CD4-positive, alpha-beta T cell treated with Interferon alpha-2 for 1 hour (primary cell): ENCODE measurements at places on chromosomes 1 and 21.
A peak's percentile ranks its signal among the peaks of the same experiment; 100 is the strongest.

GRCh38 chr1:64280001-64280400 lies 76.6 kb downstream of the UBE2U start:
- no peak for DNase-seq

- no peak for DNase-seq
Observed at GRCh38 chr21:45622416-45623097, 21.0 kb upstream of the PCBP3 start.

DNA sequence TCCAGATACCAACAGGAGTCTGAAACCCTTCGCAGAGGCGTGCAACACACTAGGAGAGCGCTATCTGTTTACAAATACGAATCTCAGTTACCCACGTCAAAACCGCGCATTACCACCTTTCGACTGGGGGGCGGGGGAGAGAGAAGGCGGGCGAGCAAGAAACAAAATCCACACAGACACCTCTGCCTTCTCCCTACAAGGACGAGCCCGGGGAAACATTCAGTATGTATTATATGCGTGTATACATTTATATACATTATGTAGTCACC lies 722 bp downstream of the TUT4 start:
- peak; percentile 75 for DNase-seq

DNA sequence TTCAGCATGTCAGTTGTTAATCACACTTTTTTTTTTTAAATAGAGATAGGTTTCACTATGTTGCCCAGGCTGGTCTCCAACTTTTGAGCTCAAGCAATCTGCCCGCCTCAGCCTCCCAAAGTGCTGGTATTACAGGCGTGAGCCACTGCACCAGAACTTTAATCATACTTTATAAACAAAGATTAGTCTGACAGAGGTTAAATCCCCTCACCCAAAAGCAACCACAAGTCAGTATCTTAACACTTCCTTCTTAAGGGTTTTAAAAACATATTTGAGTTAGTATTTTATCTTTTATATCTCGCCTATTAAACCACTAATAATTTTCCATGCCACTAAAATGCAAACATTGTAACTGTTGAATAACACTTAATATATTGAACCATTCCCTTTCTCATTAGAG lies 70.2 kb downstream of the COP1 start:
- no peak for DNase-seq

DNA sequence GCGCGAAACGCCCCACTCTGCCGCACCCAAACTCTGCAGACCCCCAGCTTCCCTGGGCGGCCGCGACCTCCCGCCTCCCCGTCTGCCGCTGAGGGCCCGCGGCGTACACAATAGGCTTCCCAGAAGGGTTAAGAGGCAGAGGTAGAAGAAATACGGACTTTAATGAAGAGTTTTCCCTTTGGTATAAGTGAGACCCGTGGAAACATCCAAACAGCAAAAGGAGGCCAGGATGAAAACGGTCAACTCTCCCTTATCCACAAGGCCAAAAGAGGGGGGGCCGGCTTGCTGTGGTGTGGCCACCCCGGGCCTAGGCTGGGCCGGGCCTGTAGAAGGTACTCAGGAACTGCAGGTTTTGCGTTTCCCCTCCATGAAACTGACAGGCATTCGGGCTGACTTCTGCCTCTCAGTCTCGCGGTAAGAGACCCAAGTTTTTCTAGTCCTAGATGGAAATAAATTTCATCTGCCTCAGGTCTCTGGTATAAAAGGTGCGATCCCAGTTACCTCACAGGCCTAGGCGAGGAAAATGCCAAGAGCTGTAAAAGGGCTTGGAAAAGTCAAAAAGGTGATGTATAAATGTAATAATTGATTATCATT lies 671 bp upstream of the PYGO2 start:
- DNase-seq = no peak

GRCh38 chr21:35873441-35873840 lies 186.9 kb downstream of the SETD4 start:
- no peak for DNase-seq

GRCh38 chr1:229879746-229880145 lies 187.3 kb upstream of the GALNT2 start:
- no peak for DNase-seq

DNA sequence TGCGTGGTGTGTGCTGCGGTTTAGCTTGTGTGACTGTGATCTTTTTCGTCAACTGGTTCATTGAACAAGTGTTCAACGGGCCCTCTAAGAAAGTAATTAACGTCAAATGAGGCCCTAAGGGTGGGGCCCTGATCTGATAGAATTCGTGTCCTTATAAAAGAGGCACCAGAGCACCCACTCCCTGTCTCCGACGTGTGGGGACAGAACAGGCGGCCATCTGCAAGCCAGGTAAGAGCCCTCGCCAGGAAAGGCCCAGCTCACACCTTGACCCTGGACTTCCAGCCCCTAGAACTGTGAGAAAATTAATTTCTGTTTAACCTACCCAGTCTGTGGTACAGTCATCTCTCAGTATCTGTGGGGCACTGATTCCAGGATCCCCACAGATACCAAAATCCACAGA lies 20.4 kb upstream of the SAMD11 start:
- no peak for DNase-seq

- DNase-seq = no peak
Observed at GRCh38 chr1:919271-919872, 4.4 kb upstream of the SAMD11 start.

DNA sequence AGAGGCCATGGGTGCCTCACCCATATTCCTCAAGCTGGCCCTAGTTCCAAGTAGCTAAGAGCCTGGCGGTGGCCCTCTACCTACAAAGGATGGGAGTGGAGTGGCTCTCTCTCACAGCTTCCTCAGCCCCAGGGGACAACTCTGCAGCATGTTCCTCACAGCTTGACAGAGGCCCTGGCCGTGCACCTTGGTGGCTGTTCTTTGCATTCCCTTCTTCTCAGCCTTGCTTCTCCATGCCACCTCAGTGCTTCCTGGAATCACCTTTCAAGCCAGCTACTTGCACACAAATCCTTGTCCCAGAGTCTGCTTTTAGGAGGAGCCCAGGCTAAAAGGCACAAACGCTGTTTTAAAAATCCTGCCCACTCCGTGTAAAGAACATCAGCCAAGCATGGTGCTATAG lies 69.0 kb upstream of the DIRAS3 start:
- DNase-seq = no peak

- no peak for DNase-seq
Observed at GRCh38 chr21:39612233-39613040, at the start of gene B3GALT5. TSS of gene B3GALT5 (plus strand) at chr21:39612940. CDS start at chr21:39660560, 47,620 bp downstream.

- no peak for DNase-seq
Observed at GRCh38 chr1:159895286-159895685, 4.7 kb downstream of the CFAP45 start.

GRCh38 chr1:93591676-93592550 lies 89.7 kb downstream of the BCAR3 start:
- peak; percentile 14 for DNase-seq

- no peak for DNase-seq
Observed at GRCh38 chr21:45571641-45572040, 29.4 kb upstream of the SLC19A1 start.

DNA sequence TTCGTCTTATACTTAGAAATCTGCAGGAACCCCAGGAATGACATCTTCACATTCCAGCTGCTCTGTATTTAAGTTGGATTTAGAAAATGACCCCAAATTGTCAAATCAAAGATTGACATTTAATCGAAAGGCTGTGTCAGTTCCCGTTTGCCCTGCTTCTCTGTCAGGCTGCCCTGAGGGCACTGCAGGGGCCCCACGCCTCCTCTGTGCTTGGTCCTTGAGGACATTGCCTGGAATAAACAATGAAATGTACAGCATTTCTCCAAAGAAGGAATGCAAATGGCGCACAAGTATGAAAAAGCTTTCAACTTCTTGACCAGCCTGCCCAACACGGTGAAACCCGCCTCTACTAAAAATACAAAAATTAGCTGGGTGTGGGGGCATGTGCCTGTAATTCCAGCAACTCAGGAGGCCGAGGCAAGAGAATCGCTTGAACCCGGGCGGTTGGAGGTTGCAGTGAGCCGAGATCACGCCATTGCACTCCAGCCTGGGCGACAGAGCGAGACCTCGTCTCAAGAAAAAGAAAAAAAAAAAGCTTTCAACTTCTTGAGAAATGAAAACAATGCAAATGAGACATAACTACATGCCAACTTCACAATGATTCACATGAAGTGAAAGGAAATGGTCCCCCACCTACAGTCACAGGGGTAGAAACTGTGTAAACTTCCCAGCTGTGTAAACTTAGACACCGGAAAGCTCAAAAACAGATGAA lies 3.0 kb downstream of the TMPRSS3 start:
- peak; percentile 46 for DNase-seq

- no peak for DNase-seq
Observed at GRCh38 chr1:241749041-241749944, 97.2 kb downstream of the WDR64 start.

GRCh38 chr1:21341022-21341421 lies 50.8 kb upstream of the ECE1 start:
- DNase-seq = no peak

- DNase-seq = no peak
Observed at GRCh38 chr1:168230709-168231108, 4.9 kb downstream of the SFT2D2 start.

DNA sequence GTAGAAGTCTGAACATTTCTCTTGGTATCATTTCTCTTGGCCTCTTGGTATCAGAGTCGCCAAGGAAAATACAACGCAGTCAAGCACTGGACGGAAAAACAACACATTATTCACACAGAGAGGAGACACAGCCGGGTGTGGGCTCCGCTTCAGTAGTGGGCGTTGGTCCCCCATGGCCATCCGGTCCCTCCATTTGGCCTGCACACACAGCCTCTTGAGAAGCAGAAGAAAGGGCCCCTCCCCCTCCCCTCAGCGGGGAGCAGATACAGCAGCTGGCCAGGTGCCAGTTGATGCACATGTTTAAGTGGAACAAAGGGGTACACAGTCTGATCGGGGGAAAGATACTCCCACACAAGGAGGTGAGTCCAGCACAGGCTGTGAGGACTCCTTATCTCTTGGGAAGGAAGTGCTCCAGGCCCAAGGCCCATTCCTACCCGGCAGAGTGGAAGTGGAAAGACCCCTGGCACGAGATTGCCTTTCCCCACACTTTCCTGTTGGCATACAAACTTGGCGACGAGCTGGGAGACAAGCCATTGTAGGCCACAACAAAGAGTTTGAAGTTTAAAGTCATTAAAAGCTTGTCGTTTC lies 311.3 kb downstream of the FAM72C start:
- DNase-seq = no peak

- DNase-seq = no peak
Observed at GRCh38 chr1:210731193-210731592, 402.5 kb downstream of the HHAT start.

DNA sequence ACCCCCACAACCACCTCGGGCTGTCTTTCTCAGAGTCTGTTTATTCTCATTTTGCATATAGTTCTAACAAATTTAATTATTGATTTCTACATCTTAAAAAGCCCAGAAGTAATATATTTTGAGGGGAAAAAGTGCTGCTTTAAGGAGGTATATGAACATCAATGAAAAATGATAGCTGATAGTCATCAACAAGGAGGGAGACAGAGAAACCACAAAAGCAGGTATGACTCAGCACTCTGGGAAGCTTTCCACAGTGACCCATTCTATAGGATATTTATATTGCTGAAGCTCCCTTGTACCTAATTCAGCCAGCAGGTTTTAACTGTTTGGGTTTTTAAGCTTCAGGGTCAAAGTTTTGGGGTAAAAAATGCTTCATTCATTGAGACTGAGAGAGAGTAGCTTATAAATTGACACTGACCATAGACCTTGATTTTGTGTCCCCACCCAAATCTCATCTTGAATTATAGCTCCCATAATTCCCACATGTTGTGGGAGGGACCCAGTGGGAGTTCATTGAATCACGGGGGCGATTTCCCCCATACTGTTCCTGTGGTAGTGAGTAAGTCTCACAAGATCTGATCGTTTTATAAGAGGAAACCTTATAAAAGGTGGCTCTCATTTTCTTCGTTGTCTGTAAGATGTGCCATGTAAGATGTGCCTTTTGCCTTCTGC lies 27.4 kb downstream of the VANGL1 start:
- DNase-seq = no peak

DNA sequence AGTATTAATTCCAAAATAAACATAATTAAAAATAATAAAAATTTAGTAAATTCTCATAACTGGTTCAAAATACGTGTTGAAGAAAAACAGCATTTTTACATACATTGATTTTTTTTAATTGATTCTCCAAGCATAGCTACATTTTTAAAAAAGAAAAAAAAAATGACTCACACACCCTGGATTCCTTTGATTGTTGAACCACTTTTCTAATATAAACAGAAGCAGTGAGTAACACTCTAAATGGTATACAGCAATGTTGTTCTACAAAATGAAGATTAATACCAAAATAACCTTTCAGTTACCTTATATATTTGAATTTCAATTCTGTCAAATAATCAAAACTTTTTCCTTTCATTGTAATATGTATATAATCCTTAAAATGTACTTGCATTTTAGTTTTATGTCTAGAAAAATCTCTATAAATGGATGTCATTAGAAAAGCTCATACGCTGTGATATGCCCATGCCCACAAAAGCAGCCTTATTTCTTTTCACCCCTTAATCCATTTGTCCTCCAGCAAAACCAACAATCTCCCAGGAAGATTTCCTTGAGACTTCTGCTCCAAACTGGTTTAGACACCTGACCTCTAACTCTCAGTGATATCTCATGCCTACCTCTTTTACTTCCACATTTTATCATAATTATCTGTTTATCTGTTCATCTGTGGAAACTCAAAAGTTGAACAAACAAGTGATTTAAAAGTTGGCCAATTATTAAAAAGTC lies 246.4 kb upstream of the NR5A2 start:
- no peak for DNase-seq

- DNase-seq = peak; percentile 39
Observed at GRCh38 chr1:37472994-37473393, 1.4 kb upstream of the ZC3H12A start.

- no peak for DNase-seq
Observed at GRCh38 chr1:185926588-185926987, 192.4 kb downstream of the HMCN1 start.

GRCh38 chr1:56057466-56058405 lies 521.6 kb downstream of the PLPP3 start:
- no peak for DNase-seq

DNA sequence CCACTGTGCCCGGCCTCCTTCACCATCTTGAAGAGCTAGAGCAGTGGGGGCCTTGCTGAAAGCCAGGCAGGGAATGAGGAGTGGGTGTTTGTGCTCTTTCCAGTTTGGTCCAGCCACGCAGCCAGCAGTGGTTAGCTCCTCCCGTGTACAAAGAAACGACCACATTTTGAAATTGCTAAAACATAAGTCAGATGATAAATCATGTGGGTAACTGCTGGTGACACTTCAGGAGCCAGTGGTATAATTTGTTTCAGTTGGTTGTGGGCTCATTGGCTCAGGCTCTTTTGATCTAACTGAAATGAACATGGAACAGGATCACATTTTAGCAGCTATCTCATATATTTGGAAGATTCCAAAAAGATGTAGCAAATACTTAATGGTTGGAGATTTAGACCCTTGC lies 87.6 kb downstream of the MTR start:
- DNase-seq = no peak

DNA sequence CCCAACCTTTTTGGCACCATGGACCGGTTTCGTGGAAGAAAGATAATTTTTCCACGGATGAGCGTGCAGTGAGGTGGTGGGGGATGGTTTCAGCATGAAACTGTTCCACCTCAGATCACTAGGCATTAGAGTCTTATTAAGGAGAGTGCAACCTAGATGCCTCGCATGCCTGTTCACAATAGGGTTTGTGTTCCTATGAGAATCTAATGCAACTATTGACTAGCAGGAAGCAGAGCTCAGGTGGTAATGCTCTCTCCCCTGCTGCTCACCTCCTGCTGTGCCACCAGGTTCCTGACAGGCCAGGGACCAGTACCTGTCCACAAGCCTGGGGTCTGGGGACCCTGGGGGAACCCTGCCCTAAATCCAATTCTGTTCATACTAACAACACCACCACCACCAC lies 377.8 kb downstream of the OLFM3 start:
- DNase-seq = no peak
